Stimulated activated CD4-positive, alpha-beta T cell treated with anti-CD3 and anti-CD28 coated beads, Interleukin-4, amount 100 ng/mL, for 1 hour (primary cell): ENCODE measurements at places on chromosomes 3 and 15.

DNA sequence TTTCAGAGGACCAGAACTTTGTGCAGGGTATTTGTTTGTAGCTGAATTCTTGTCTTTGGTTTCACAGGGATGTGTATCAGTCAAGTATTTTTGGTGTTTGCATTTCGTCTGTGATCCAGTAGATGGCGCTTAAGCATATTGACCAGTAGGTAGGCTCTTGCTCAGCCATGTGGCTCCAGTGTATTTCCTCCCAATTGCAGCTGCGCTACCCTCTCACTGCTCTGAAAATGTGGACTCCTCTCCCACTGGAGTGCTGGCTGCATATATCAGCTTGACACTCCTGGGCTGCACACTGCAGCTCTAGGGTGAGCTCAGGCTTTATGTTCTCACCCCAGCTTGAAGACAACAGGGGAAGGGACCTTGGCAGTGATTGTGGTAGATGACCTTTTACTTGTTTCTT is 1264.3 kb upstream of the ALCAM start:
- no peak for DNase-seq

DNA sequence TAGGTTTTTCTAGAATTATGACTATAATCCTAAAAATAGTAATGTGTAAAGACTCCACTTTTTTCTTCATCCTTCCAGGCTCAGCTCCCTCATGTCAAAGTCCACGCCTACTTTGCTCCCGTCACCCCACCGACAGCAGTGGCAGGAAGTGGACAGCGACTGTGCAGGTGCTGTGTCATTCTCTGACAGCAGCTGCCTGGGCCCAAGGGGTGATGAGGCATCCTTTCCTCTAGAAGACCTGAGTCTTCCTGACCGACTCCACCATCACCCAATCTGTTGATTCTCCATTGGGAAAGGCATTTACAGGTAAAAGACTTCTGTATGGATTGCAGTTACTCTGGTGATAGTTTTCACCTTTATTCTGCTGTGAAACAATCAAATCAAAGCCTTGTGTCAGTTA is 54.8 kb downstream of the UBP1 start:
- peak; percentile 30 for DNase-seq

DNA sequence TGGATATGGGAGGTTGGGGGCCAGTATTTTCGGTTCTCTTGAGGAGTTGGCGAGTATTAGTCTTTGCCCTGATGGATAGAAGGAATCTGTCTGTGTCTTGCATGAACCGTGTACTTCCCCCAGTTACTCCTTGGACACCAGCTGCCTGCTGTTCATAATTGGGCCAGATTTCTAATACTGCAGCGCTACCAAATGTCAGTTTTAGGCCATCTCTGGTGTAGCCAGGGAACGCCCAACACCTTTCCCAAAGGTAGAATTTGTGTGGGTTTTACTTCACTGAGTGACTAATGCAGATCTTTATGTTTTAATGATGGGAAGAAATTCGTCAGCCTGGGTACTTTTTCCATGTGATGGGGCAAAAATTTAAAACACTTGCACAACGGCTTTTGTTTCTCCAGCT is 18.4 kb downstream of the FLNB start:
- DNase-seq: no peak

DNA sequence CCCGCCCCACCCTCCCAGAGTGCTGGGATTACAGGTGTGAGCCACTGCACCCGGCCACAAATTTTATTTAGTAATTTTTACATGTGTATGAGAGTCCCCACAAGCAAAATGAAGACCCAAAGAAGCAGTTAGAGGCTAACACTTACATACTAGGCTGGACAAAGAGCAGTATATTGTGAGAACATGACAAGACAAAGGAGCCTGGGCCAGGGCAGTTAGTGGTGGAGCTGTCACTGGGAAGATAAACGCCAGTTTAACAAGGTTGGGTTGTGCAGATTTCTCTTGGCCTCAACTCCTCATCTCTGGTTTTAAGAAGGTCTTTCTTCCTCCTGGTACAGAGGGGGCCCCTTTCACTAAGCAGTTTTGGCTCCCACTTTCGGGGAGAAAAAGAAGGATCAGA is 19.9 kb upstream of the FAM174B start:
- no peak for DNase-seq

GRCh38 chr15:90334304-90334731 is 17.8 kb upstream of the ZNF774 start:
- DNase-seq: no peak

- no peak for DNase-seq
Observed at GRCh38 chr3:98778852-98779413, 15.8 kb downstream of the ST3GAL6 start.

GRCh38 chr15:93173369-93173768 is 84.4 kb upstream of the RGMA start:
- no peak for DNase-seq

DNA sequence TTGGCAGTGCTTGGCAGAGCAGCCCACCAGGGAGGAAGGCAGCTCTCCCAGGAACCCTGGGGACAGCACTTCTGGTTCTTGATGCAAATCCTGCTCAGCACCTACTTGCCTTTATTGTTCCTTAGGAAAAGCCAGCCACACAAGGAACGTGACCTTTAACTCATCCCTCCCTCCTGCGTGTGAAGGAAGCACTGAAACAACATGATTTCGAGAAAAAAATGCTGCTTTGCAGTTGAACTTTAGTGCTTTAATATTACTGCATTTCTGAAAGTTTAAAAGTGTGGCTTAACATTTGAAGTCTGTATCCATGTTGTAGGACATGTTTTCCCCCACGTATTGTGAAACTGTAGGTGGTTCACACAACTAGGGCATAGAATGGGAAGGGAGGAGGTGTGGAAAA is 50.4 kb upstream of the CTNNB1 start:
- DNase-seq: no peak

DNA sequence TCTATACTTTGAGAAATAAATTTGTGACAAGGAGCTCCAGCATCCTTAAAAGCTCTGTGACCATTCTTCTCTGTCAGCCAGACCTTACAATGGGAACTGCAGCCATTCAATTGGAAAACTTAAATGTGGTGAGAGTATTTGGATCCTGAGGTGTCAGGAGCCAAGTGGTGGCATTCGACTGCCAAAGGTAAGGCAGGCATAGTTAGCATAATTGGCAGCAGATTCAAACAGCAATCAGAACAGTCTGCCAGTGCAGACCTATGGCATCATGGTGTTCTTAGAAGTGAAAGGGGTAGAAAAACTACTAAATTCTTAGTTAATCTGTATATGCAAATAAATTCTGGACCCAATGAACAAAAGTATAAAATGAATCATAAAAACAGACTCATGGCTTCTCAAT is 18.2 kb upstream of the FNDC3B start:
- no peak for DNase-seq

DNA sequence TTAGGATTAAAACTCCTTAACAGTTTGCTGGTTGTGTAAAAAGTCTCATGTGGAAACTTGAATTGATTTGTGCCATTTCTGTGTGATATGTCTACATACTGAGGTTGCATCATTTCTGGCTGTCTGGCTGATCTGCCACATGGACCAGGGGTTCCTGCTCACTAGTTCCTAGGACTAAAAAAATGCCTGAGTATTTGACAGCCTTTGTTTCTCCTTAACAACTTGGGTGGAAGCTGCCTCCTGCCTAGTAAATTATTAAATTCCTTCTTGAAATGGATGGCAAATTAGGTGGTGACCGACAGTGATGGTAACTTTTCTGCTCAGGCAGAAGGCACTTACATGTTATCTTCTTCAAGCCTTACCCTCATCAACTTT is 226.9 kb upstream of the MRPL3 start:
- DNase-seq: no peak

DNA sequence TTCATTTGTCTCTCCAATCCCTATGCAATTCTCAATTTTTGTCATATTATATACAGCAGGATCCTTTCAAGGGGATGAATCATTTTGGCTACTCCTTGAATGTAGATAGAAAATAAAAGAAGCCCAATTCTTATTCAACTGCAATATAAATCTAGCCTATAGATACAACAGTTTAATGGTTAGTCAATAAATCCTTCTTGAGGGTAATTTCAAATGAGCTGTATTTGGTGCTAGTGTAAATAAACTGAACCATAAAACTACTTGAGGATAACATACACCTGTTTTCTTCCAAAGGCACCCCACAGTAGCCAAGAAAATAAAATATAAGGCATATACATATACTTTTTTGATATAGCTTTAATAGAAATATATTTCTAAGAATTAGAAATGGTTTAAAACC is 830.3 kb downstream of the ROBO1 start:
- no peak for DNase-seq

- DNase-seq: no peak
Observed at GRCh38 chr15:48119277-48119676, 1.5 kb upstream of the SLC24A5 start.

DNA sequence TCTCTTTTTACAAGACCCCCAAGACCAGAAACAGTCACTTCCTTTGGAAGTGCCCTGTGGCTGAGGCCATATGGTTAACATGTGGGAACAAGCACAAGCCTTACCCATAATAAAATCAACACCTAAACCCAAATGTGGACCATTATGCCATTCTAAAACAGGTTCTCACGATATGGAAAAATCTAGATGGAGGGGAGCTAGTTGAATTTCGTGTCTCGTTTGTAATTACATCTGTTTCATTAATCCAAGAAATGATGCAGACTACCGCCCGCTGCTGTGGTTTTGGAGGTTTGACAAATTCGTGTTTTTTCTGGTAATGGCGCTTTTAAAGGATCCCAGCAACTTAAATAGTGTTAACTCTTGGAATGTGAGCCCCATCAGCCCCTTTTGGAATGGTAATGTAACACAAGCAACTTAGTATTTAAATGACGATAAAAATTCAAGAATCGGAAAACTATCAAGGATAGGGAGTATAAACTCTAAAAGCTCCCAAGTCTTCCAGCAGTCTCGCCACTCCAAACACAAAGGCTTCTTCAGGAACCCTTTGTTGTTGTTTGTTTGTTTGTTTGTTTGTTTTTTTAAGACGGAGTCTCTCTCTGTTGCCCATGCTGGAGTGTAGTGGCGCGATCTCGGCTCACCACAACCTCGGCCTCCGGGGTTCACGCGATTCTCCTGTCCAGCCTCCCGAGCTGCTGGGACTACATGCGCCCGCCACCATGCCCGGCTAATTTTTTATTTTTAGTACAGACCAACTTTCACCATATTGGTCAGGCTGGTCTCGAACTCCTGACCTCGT is 1.1 kb downstream of the CNBP start:
- DNase-seq: no peak
